ENCODE measurements at places on chromosomes 5 and 9.

GRCh38 chr9:129033216-129033615 lies 3.2 kb upstream of the MIGA2 start:
- DNase-seq = no peak

DNA sequence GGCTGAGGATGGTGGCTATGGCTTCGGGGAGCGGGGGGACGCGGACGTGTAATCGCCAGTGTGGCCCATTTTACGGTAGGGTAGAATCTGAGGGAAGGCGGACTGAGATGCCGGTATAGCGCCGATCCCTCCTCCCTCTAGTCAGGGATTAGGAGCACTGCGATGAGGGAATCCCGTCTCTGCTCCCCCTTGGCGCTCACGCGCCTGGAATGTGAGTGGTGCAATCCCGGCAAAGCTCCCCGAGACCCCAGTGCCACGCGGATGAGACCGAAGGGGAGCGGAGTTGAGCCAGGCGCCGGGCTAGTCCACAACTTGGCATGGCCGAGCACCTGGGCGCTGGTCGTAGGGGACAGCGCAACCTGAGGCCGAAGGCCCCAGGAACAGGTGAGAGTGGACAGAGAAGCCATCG lies 2.2 kb downstream of the NPR3 start:
- DNase-seq = no peak

GRCh38 chr5:1227667-1228066 lies 2.5 kb downstream of the SLC6A18 start:
- DNase-seq = no peak

DNA sequence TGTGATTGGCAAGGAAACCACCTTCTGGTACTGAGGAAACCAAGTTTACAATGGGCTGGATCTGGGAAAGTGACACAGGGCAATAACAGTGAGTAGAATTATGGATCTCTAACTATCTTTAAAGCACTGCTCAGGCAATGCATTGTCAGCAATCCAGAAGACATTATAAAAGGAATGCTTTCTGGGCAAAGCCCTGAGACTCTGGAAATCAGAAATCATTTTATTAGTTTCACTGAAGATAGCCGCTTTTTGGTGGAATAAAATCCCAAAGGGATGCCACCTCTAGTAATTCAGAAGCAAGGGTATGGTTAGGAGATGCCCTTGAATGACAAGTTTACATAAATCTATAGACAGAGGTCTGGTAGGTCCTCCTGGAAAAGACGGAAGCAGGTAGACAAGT lies 211.1 kb downstream of the DMRT2 start:
- DNase-seq = no peak

DNA sequence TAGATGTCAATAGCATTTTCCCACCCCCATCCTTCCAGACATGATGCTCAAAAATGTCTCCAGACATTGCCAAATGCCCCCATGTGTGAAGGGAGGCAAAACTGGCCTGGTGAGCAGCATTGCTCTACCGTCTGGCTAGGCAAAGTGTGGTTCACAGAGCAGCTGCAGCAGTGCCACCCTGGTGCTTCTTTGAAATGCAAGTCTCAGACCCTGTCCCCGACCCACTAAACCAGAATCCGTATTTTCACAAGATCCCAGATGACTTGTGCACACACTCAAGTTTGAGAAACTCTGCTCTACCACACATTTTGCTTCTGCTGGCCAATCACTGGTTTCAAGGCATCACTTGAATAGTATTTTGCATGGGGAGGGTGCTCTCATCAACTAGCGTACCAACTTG lies 226.6 kb upstream of the KLF9 start:
- DNase-seq = no peak

DNA sequence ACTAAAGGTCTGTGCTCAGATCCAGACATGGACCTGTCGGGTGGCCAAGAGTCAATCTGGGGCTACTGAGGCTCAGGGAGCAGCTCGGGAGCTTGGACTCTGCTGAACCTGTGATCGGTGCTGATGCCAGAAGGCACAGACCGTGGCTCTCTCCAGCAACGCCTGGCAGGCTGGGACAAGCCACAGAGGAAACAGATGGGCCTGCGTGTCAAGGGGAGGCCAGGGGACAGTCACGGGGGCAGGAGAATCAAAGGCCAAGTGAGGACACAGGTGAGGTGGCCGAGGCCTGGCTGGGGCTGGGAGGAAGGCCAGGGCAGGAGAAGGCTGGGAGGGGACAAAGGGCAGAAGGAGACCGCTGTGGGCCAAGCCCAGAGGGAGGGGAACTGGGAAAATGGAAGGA lies 43.4 kb downstream of the EPB41L4B start:
- no peak for DNase-seq

Data from activated CD4-positive, alpha-beta T cell treated with anti-CD3 and anti-CD28 coated beads, Interleukin-2, Interleukin-4, amounts not matched to agents 100 ng/mL and 50 ng/mL, durations not matched to agents 16 hours and 8 hours (primary cell).